ENCODE measurements at places on chromosomes 7 and 10.

GRCh38 chr7:106978425-106979420 is 65.8 kb upstream of the PRKAR2B start:
- no peak for DNase-seq

GRCh38 chr10:3025026-3025683 is 42.2 kb upstream of the PFKP start:
- no peak for DNase-seq

DNA sequence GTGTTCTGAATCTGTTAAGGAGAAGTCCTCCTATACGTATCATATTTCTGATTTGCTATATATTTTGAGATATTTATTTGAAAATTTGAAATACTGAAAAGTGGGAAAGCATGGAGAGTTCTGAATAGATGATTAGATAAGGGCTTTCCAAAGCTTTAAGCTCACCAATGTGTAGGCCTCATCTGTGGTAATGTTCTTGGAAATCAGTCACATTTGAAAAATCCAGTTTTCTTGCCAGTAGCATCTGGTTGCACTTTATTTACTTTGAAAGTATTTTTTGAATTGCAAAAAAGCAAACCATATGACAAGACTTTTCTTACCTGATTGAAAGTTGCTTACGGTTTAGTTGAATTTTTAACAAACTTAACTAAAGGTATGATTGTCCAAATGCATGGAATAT is 21.7 kb downstream of the ADD3 start:
- DNase-seq: peak; percentile 41

DNA sequence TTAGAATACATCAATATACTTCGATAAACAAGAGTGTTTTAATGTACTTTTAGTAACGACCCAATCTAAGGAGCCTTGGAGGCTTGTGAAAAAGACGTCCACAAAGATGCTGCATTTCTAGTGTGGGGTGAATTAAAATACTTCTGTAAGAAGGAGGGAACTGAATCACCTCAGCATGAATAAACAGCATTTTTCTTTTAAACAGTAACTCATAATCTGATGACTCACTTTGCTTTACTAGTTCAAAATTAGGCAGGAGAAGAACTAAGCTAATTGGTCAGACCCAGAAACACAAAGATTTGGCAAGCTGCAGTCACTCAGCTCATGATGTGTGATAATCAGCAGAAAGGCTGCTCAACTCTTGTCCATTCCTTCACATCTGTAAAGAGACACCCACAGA is 24.2 kb downstream of the NCOA4 start:
- DNase-seq: no peak

DNA sequence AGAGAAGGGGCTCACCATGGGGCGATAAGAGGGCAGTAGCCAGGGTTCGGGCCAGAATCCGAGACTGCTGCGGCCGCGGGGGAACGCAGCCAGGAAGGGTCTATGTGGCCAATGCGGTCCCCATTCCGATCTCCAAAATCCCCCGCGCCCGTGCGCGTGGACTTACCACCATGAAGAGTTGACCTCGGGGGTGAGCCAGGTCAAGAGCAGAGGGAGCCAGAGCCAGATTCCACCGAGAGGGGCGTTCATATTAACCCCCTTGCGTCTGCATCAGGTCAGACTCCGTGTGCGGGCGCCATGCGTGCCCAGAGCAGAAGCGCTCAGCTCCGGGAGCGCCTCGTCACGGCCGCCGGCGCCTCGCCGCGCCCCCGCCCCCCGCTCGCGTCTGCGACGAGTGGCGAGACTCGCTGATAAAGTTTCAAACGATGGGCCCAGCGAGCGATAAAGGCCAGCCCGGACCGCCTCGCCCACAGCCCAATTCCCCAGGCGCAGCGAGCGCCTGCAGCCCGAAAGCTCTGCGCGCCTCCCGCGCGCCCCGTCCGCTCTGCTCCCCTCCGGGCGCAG is at the start of gene WNT2:
WNT2 (minus strand) TSS at position 318 of the 564 bp plus-strand sequence; CDS start at position 249, 69 bp downstream.
- no peak for DNase-seq

- DNase-seq: no peak
Measured at GRCh38 chr10:63498665-63499064, 22.5 kb upstream of the REEP3 start.

- no peak for DNase-seq
Measured at GRCh38 chr7:51451751-51452476, 135.3 kb upstream of the COBL start.

DNA sequence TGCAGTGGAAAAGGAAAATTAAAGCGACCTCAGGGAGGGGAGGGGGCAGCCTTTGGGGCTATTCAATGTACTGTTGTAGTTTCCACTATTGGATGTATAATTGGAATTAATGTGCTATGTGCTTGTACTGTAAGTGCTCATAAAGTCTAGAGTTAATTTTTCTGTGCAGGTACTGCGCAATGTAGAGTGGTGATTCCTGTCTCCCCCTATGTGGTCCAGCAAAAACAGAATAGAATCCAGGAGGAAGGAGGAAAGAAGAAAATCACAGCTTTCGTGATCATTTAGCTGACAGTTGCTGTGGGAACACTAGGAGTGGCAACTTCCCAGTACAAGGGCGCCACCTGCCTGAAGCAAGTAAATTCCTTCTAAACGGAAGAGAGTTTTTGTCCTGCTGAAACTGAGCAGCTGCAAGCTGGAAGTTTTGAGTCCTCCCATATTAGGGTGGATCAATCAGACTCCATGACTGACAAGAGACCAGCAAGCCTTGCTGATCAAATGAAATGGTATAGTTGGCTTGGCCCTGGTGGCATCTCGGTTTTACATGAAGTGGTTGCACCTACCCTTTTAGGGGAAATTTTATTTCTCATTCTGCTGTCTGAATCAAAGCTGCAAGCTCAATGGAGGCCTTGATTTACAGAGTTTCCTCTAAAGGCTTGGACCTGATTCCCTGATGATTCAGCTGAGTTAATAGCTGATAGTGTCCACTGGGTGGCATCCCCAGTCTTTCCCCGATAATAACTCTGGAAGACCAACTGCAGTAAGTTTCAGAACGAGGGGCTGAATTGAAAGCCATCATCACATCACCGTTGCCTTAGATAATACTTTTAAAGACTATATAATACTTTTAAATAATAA is 299.8 kb downstream of the HGF start:
- DNase-seq: no peak

DNA sequence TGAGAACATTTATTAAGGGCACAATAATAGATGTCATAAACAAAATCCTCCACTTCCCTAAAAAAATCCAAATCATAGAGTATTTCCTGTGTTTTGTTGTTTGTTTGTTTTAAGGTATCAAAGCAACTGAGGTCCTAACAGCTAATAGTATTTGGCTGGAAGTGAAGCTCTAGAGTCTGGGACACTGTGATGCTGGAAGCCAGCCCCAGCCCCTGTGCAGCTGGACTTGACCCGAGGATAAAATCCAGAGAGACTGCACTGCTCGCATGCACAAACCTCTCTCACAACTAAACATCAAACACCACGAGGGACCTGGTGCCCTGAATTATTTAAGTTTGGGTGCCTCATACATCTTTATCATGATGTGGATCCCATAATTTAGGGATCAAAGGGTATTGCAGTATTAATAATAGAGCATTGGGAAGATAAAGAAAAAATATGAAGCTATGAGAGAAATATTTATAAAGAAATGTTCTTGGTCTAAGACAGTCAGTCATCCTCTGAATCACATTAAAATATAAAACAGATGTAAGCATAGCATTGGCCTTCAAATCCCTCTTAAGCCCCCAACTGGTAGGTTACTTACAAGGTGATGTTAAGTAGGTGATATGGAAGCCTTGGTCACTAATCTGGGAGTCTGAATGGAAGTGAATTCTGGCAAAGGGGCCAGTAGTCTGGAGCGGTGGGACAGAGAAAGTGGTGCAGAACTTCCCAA is 44.4 kb downstream of the CUBN start:
- no peak for DNase-seq

GRCh38 chr10:58178811-58179210 is 88.9 kb downstream of the IPMK start:
- no peak for DNase-seq

- no peak for DNase-seq
Measured at GRCh38 chr10:11145495-11145855, 127.8 kb downstream of the CELF2 start.

- no peak for DNase-seq
Measured at GRCh38 chr10:23694921-23695824, 256.3 kb downstream of the OTUD1 start.

GRCh38 chr7:69873512-69873911 is 275.2 kb downstream of the AUTS2 start:
- DNase-seq: no peak

- DNase-seq: no peak
Measured at GRCh38 chr10:77771851-77772250, 134.2 kb upstream of the KCNMA1 start.

DNA sequence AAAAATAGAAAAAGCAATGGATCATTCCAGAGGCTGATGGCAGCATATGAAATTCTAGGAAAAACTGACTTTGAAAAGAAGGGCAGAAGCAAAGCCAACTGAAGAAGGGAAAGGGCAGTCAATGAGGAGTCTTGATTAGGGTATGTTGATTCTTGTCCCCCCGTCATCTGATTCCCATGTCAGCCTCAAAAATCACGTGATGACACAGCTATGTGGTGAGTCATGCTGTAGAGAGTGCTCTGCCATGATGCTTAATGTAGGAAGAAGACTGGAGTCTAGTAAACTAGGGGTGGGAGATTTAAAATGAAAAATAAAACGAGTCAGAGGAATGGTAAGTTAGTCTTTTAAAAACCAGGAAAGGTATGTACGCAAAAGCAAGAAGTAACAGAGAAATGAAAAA is 3.9 kb upstream of the POU6F2 start:
- DNase-seq: no peak

- DNase-seq: no peak
Measured at GRCh38 chr7:2612445-2613097, 19.2 kb upstream of the TTYH3 start.

DNA sequence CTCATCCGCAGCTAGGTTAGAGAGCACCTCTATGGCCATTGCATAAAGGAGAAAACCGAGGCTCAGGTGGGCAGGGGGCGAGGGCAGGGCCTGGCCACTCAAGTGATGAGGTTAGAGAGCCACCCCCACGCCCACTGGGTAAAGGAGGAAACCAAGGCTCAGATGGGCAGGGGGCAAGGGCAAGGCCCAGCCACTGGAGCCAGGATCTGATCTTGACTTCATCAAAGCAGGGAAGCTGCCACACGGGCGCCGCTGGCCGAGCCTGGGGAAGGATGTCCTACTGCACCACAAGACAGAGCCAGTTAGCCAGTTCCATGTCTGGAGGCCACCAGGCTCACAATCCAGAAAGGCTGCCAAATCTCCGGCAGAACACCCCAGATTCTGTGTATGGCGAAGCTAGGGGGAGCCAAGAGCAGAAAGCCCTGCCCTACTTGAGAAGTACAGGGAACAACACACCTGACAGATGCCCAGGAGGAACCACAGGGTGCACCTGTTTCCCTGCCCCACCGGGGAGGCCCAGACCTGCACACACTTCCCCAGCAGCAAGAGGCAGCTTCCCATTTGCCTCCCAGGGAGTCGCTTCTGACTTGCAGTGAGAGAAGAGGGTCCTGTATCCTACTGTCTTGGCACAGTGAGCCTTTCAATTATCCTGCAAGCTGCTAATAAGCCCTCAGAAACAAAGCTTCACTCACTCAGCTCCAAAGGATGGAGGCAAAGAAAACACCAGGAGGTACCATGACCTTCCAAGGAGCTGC is 101.9 kb downstream of the TNS3 start:
- no peak for DNase-seq

DNA sequence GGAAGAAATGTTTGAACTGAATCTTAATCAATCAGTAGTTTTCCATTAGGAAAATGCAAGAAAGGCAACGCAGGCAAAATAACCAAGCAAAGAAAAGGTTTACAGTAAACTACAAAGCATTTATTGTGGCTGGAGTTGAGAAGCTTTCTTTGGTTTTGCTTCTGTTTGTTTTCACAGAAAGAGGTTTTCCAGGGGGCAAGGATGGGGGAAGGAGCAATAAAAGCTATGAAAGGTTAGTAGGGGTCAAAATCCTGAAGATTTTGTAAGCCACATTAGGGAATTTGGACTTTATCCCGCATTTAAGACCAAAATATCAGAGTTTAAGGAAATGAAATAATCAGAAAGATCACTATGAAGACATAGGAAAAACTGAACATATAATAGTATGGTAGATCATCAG is 51.1 kb downstream of the NT5C2 start:
- DNase-seq: no peak

DNA sequence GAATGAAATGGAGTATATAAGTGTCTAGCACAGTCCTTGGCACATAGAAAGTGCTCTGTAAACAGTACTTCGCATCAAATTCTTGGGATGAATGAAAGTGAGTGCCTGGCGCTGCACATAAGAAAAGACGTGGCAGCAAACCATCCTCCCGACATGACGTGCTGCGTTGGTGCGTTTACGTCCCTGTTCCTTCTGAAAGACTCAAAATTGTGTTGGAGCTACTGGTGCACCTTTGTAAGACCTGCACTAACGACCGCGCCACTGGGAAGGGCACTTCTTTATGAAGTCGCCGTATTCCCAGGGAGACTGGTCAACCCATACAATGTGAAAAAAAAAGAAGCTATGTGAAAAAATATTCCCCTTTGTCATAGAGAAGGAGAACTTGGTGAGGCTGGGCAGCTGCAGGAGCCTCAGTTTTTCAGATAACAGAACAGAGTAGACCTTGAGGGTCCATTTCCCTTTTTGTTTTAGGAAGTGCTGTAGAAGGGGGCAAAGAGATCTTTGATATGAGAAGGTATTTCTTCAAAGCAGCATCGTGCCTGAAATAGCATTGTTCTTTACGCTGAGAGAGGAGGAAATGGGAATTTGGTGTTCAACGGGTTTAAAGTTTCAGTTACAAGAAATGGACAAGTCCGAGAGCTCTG is 91.7 kb downstream of the PTPRE start:
- DNase-seq: no peak

GRCh38 chr7:96300502-96300901 is 21.4 kb downstream of the SLC25A13 start:
- DNase-seq: no peak

GRCh38 chr7:102284399-102284798 is 2.3 kb upstream of the SH2B2 start:
- no peak for DNase-seq

GRCh38 chr10:35606430-35606829 is 1.3 kb downstream of the GJD4 start:
- DNase-seq: no peak

DNA sequence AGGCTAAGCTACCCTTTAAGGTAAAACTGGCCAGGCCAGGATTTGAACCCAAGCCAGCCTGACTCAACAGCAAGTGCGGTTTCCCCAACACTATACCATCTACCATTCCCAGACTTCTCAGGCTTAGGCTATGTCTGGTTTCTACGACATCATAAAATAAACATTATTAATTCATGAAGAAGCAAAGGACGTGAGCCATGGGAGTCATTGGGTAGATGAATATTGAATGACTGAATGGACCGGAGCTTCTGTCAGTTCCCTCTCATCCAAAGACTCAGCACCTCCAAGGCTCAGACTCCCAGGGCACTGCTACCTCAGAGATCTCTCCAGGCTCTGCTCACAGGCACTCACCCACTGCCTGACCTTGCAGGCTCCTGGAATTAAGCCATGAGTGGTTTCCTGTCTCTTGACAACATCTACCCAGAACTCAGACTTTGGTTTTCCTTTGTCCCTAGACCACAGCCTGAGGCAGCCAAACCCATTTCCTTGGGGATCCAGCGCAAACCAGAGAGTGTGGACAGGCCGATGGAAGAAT is 64.6 kb upstream of the STEAP1B start:
- DNase-seq: no peak

All from AG09319 (cell line).